Stimulated activated naive CD4-positive, alpha-beta T cell (primary cell): ENCODE measurements at places on chromosomes 1 and 21.

- DNase-seq: no peak
Measured at GRCh38 chr1:223269006-223269405, 95.0 kb downstream of the SUSD4 start.

GRCh38 chr1:17297991-17298390, 10.0 kb upstream of the PADI4 start:
- DNase-seq: no peak

DNA sequence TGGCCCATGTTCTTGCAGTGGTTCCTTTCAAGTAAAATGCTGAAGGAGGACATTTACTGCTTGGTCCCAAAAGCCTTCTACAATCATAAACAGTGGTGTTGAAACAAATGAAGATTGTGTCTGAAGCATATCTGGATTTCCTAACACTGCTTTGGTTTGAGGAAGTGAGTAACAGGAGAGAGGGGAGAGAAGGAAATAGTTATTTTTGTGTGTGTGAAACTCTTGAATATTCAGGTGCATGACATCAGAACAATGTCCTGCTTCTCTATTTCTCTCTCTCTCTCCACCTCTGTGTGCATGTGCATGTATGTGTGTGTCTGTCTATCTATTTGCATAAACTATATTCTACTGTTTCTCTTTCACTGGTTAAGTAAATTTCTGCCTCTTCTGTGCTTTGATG, 61.4 kb upstream of the TNFSF18 start:
- DNase-seq: no peak

DNA sequence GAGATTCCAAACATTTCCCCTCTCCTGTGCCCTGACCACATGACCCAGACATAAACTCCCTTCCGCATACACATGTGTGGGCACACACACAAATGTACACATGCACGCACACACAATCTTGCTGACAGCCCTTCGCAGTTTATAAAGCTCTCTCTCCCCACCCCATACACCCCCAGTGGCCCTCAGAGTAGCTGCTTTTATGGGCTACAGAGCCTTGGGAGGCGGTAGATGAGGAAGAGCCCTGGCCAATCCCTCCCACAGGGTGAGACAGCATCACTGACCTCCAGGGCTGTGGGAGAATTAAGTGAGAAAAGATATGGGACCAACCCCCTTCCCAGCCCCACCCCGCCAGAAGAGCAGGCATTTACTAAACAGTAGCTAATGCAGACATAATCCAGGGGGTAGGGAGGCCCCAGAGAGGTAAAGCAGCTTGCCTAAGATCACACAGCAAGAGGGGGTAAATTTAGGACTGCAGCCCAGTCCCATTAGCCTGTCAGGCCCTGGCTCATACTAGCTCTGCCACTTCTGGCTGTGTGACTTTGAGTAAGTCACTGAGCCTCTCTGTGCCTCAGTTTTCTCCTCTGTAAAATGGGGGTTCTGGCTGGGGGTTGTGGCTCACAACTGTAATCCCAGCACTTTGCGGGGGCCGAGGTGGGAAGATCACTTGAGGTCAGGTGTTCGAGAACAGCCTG, 5.1 kb downstream of the SDC3 start:
- no peak for DNase-seq

DNA sequence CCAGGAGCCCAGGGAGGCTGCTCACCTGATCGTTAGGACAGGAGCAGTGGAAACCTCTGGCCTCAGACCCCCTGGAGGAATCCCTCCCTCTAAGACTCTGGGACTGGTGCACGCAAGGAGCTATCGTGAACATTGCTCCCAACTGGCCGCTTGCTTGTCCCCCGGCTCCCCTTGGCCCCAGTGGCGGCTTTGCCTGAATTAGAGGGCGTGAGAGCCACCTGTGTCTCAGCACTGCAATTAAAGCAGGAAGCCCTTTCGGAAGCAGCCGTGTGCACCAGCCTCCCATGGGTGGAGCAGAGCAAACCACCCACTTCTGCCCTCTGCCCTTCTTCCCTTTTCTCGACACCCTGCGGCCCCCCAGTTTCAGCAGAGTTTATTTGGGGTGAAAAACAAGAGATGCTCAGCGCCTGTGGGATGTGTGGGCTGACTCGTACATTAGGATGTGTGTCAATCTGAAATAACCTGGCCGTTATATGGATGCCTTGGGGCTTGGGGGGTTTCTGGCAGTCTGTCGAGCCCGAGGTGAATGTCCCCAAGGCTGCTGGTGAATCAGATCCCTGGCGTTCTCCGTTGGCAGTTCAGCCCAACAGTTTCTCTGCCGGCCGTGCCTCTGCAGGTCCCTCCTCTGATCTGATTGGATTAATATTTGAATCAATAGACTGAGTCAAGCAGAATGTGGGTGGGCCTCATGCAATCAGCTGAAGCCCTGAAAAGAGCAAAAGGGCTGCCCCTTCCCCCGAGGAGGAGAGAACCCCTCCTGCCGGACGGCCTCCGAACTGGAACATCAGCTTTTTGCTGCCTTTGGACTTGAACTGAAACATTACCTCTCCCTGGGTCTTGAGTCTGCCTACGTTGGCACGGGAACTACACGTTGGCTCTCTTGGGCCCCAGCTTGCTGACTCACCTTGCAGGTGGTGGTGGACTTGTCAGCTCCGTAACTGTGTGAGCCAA, 7.3 kb upstream of the UMODL1 start:
- DNase-seq: peak; percentile 33

- DNase-seq: no peak
Measured at GRCh38 chr21:32332463-32332951, 33.9 kb downstream of the MRAP start.

GRCh38 chr21:26120828-26121227, 49.7 kb downstream of the APP start:
- DNase-seq: no peak

- DNase-seq: no peak
Measured at GRCh38 chr1:27144049-27144748, 10.7 kb downstream of the SLC9A1 start.

GRCh38 chr1:182080955-182081582, 19.6 kb upstream of the ZNF648 start:
- DNase-seq: no peak

- DNase-seq: no peak
Measured at GRCh38 chr1:115495625-115496024, 146.1 kb upstream of the VANGL1 start.

- no peak for DNase-seq
Measured at GRCh38 chr1:5296095-5296494, 641.7 kb downstream of the AJAP1 start.

DNA sequence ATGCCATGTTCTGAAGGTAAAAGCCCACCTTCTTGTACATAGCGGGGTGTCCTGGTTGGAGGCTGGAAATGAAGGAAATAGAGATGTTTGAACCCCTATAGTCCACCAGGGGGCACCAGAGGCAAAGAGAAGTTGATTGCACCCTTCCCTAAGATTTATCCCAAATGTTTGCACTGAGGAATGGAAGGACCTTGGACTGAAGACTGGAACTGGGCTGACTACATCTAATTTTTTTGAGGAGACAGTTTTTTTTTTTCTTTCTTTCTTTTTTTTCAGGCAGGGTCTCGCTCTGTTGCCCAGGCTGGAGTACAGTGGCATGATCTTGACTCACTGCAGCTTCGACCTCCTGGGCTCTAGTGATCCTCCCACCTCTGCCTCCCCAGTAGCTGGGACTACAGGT, 55.3 kb upstream of the EIF4G3 start:
- peak; percentile 9 for DNase-seq

- no peak for DNase-seq
Measured at GRCh38 chr1:42081475-42081874, 71.7 kb upstream of the GUCA2B start.

DNA sequence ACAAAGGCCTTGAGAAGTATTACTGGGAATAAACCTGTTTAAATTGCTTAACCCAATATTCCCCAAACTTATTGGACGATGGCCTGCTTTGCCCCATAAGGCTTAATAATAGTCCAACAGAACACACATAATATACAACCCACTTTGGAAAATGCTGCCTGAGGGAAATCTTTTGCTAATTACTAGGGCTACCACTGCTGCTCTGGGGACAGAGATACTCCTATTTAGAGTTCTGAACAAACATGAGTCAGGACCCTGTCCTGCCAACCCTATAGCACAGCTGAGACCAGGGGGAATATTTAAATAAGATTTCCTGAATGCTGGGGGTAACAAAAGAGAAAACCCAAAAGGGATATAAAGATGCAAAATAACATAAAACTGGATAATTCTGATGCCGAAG, 139.1 kb downstream of the BRINP2 start:
- no peak for DNase-seq

- DNase-seq: no peak
Measured at GRCh38 chr1:183734543-183735036, 70.3 kb upstream of the RGL1 start.

- no peak for DNase-seq
Measured at GRCh38 chr1:8477983-8478362, 160.1 kb downstream of the SLC45A1 start.

- DNase-seq: no peak
Measured at GRCh38 chr1:46575300-46575699, 23.9 kb upstream of the KNCN start.

DNA sequence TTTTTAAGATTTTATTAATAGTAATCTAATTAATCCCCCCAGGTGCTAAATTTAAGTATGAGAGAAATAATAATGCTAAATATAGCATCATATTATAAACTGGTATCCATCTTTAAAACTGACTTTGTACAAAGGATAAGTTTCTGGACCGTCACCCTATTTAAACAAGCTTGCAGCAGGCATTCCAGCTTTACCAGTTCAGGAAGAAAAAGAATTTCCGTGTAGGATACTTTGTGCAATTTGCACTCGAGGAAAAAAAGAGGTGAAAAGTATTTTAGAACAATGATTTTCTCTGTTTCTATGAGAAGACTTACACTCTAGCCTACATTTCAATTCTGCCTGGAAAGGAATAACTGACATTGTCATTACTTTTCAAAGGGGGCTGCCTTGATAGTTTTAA, 27.6 kb downstream of the HMCN1 start:
- no peak for DNase-seq

GRCh38 chr1:108699375-108700332, 7.5 kb downstream of the PRPF38B start:
- no peak for DNase-seq

GRCh38 chr1:1357871-1358432, 403 bp downstream of the MXRA8 start:
- no peak for DNase-seq

DNA sequence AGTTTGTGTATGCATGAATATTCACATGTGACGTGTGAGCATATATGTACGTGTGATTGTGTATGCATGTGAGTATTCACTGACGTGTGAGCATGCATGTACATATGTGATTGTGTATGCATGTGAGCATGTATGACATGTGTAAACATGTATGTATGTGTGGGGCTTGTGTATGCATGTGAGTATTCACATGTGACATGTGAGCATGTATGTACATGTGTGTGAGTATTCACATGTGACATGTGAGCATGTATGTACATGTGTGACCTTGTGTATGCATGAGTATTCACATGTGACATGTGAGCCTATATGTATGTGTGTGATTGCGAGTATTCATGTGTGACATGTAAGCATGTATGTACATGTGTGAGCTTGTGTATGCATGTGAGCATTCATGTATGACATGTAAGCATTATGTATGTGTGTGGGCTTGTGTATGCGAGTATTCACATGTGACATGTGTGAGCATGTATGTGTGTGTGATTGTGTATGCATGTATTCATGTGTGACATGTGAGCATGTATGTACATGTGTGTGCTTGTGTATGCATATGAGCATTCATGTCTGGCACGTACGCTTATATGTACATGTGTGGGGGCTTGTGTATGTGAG, 47.8 kb downstream of the COL18A1 start:
- no peak for DNase-seq

GRCh38 chr1:22782406-22782805, 71.8 kb downstream of the EPHB2 start:
- no peak for DNase-seq
